Stimulated activated CD8-positive, alpha-beta memory T cell treated with anti-CD3 and anti-CD28 coated beads, Interleukin-7, amount 100 ng/mL, for 24 hours (primary cell): ENCODE measurements at places on chromosomes 1 and 21.

GRCh38 chr1:111739925-111740765 lies 950 bp upstream of the INKA2 start:
- no peak for DNase-seq

DNA sequence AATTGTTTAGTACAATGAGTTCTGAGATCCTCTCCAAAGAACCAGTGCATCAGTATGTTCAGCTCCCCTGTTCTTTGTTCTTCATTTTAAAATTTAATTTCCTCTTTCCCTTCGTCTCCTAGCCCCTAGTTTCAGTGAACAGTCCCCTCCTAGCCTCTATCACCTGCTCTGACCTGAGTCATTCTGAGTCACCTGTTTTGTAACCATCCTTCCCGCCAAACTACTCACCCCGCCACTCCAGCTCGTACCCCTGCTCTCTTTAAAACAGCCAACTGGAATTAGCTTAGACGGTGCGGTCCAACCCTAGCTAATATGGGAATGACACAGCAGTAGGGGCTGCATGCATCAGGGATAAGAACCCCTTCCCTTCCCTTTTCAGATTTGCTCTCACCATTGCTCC lies 16.8 kb upstream of the ERVH48-1 start:
- no peak for DNase-seq

- no peak for DNase-seq
Measured at GRCh38 chr21:26331205-26331980, 160.8 kb upstream of the APP start.

DNA sequence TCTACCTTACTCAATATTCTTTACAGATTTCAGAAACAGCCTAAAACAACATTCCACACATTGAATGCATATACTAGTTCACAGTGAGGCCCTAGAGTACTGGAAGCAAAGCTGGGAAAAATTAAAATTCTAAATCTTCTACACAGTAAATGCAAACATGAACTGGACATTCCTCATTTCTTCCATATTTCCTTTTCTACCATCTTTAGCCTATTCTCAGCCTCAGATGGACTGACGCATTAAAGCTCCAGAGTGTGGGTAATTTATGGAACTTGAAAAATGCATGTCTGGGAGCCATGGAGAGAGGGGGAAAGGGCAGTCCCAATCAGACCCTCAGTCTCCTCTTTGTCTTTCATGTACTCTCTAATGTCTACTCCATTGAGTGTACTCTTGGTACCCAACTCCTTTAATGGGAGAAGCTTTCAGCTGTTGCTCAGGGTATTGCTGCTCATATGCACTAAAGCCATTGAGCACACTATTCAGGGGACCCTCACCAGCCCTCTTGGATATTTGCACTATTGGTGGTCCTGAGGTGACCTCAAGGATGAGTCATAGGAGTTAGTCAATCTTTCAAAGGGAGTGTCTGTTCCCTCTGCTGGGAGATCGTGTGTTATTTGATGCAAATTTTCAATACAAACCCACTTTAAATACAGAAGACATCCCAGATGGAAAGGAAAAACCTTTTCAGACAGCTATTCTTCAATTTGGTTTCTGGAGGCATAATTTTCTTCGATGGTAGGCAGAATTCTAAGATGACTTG lies 83.3 kb upstream of the KCNJ15 start:
- DNase-seq: no peak
